Esophagus muscularis mucosa (tissue), 4 donors: ENCODE measurements at places on chromosomes 4 and X. TPM values are rescaled to one million over a fixed set of nuclear protein-coding genes. Genes with fewer than 3 reads are reported as not detected.

Gene USP17L12
- not detected for total RNA-seq

GRCh38 chr4:28211676-28212470 lies 1351.2 kb downstream of the STIM2 start:
- H3K4me1 ChIP-seq = no peaks in the 10 kb centered on the region
- H3K36me3 ChIP-seq = no peaks in the 10 kb centered on the region
- no peak for DNase-seq
- H3K27me3 ChIP-seq = no peaks in the 10 kb centered on the region
- H3K27ac ChIP-seq = no peak overlapping the region

DNA sequence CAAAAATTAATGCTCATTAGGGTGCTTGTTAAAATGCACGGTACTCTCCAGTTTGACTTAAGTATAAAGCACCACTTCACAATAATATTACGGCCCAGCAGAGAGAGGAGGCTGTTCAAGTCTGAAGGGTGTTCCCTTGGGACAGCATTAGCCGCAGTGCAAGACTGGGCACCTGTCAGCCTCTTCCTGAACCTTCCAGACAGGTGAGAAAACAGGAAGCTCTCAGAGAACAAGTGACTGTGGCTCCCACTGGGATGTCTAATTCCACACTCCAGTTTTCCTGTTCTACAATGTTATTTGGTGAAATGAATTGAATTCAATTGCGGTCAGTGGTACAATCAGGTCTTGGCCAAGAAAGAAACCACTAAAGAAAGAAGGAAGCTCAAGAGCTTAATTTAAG lies 414.4 kb downstream of the SMARCA1 start:
- no peaks in the 10 kb centered on the region for H3K27me3 ChIP-seq
- no peak overlapping the region for H3K27ac ChIP-seq
- no peaks in the 10 kb centered on the region for H3K36me3 ChIP-seq
- DNase-seq = no peak
- H3K4me1 ChIP-seq = no peaks in the 10 kb centered on the region

- peaks cover 32% of the 10 kb centered on the region for H3K36me3 ChIP-seq
- no peaks in the 10 kb centered on the region for H3K27me3 ChIP-seq
- H3K27ac ChIP-seq = no peak overlapping the region
Measured at GRCh38 chrX:13748486-13748885, 13.9 kb downstream of the OFD1 start.
